ENCODE measurements at places on chromosomes 3 and 15. TPM values are rescaled to one million over a fixed set of nuclear protein-coding genes. Genes with fewer than 3 reads are reported as not detected.
A peak's percentile ranks its signal among the peaks of the same experiment; 100 is the strongest.

The DUT gene
- polyA plus RNA-seq, result 113 TPM

- DNase-seq, result peak; percentile 66
Measured at GRCh38 chr15:45635191-45635638, 386 bp downstream of the SQOR start.

DNA sequence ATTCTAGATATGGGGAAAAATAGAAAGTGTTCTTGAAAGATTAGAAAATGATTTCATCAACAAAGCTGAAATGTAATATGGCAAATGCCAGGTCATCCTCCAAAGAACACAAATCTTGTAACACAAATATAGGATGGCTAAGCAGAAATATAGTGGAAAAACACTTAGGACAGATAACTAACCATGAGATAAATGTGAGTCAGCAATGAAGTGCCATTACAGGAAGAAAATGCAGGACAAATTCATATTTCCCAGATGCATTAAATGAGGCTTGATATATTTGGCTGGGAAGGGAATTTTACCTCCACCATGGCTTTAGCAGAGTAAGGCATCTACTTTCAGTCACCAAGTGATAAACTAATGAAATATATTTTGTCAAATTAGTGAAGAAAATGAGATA, 92.8 kb upstream of the SEMA6D start:
- no peak for DNase-seq

- no peak for DNase-seq
Measured at GRCh38 chr3:146803745-146804144, 198.6 kb upstream of the PLSCR5 start.

GRCh38 chr3:197329382-197329781, 31.0 kb upstream of the DLG1 start:
- DNase-seq, result no peak

The ARL6IP5 gene
- polyA plus RNA-seq, result 278 TPM

- no peak for DNase-seq
Measured at GRCh38 chr3:167668651-167669050, 14.9 kb upstream of the WDR49 start.

The THSD4 gene
- not detected for polyA plus RNA-seq

The FSIP1 gene
- 0.27 TPM for polyA plus RNA-seq

DNA sequence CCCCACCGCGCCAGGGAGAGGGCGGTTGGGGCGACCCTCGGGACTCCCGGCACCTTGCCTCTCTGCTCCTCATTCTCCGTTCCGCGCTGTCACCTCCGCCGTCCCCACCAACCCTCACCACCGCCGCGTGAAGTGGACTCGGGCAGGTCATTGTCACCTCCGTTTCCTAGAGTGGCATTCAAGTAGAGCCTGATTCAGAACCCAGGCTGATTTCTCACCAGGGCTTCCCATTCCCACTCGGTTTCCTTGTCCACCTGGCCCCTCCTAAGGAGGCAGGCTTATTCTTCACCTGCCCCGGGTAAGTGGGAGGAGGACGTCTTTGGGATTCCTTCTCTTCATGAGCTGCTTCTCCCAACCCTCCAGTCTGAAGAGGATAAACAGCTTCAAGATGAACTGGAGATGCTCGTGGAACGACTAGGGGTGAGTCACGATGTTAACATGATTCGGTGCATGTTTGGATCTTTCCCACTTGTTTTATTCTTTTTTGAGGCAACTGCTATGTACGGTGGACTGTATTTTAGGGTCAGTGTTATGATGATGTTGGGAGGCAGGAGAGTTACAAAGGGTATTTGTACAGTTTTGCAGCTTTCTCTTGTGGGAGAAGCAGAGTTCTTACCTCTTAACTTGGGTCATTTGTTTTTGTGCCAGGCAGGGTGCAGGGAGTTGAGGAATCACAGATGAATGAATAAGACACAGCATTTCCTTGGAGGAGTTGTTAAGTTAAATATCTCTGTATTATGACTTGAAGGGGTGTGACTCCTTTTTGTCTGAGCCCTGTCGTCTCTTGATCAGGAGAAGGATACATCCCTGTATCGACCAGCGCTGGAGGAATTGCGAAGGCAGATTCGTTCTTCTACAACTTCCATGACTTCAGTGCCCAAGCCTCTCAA, 692 bp downstream of the PSMD2 start:
- no peak for DNase-seq

The SPTSSB gene
- polyA plus RNA-seq, result not detected

The PRSS50 gene
- not detected for polyA plus RNA-seq

The THRB gene
- 0.38 TPM for polyA plus RNA-seq

- DNase-seq, result no peak
Measured at GRCh38 chr15:72197460-72198355, at the start of gene GRAMD2A. GRAMD2A (minus strand) TSS chr15:72197787.

DNA sequence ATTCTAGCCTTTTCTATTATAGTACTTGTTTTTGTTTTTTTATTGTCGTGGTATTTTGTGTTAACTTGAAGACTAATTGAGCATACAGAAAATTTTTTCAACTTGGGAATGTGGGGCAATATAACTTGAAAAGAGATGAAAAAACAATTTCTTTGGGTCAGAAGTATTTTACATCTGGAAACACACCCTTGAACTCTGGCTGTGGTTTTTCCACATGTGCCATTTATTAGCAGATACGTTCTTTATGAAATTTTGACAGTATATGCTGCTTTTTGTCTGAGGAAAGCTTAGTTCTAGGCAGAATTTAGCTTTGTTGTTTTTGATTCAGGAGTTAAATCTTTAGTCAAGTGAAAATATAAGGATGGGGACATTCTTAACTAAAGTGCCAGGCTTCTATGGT, 44.7 kb downstream of the TCF12 start:
- DNase-seq, result no peak

DNA sequence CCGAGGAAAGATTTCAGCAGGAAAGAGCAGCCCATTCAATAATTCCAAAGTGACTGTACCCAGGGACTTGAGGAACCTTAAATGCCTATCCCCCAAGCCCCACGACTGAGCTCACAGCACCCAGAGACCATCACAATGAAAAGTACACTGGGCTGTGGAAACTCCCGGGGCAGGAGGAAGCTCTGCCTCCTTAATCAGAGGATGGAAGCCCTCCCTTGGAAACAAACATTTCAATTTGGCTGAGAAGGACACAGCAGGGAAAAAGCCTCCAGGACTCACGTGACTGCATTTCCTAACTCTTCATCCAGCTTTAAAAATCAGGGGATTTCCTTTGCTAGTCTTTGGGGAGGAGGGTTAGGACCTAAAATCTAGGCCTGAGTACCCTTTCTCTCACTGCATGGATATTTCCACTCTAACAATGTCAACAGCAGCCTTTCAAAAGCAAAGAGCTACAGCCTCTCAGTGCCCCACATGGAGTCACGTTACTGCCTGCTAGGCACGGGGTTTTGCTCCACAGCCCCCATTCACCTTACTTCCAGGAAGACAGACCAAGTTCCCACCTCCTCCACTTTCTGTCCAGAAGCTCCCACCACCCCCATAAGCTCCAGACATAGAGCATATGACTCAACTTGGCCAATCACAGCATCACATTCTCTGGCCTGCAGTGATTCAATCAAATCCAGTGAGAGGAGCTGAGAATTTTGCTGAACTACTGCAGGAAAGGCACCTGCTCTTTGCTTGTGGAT, 68.9 kb upstream of the WNT5A start:
- DNase-seq, result no peak

The PRRT3 gene
- 0.55 TPM for polyA plus RNA-seq

The ARID3B gene
- polyA plus RNA-seq, result 10.0 TPM

- peak; percentile 44 for DNase-seq
Measured at GRCh38 chr3:151382671-151383070, 1.9 kb downstream of the P2RY12 start.

DNA sequence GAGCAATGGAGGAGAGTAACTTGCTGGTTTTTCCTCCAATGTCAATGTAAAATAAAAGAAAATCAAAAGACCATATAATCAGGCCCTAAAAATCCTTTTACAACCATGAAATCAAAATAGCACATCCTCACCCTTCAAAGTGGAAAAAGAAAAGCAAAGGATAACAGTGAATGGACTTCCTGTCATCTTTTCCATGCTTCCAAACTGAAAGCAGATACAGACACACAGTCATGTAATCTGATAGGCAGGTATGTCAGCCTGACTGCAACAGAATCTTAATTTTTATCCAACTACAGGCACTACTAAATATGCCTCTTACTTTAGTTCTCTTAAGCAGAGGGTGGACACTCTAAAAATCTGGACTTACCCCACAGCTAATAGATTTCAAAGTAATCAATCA, 27.8 kb upstream of the IGDCC4 start:
- no peak for DNase-seq

The FAM81A gene
- polyA plus RNA-seq, result 12.4 TPM

GRCh38 chr3:64331605-64332004, 106.3 kb upstream of the PRICKLE2 start:
- no peak for DNase-seq

The DCBLD2 gene
- 0.27 TPM for polyA plus RNA-seq

DNA sequence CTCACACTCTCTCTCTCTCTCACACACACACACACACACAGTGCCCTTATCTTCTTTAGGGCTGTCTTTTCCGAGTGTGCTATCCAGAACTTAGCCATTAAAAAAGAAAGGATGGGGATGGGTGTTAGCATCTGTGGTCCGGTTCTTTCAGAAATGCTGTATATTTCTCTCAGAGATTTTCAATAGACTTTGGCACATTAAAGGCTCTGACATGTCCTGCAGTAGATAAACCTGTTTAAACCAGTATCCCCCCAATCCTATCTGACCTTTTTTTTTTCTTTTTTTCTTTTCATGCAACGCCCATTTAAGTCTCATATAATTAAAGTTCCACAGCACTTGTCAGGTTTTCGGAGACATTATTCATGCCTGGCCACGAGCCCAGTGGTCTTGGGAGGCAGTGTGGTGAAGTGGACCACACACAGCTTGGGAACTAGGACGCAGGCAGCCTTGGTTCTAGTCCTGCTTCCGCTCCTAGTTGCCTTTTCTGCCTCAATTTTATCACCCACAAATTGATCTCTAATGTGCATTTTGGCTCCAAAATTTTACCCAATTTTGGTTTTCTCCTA, 13.3 kb downstream of the CAV3 start:
- no peak for DNase-seq

- no peak for DNase-seq
Measured at GRCh38 chr3:58588030-58588614, 10.9 kb upstream of the FAM107A start.

DNA sequence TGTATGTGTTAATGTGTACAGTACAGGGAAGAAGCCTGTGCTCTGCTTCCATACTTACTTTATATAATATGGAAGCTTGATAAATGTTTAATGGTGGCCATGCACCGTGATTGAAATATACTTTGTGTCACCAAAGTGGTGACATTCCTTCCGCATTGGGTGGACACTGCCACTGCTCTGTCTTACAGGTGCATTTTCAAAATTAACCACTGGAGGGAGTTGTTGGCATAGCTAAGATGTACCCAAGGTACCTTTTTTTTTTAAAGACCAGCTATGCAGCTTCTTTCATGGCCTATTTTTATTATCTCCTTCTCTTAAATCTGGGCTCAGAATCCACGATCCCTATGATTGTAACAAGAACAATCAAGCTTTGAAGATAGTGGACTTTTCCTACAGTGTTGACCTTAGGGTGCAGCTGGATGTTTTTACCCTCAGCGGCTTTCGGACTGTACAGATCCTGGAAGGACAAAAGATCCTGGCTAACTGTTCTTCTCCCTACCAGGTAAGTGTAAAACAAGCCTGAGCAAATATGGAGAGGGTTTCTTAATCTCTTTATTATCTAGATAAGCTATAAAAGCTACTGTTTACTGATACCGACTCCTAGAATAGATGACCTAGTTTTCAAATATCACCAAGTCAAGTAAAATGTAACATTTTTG, 21.6 kb upstream of the PAK6 start:
- DNase-seq, result peak; percentile 66

The SH2D7 gene
- not detected for polyA plus RNA-seq

- DNase-seq, result no peak
Measured at GRCh38 chr3:158057666-158058065, 48.6 kb downstream of the SHOX2 start.

The CPN2 gene
- polyA plus RNA-seq, result not detected

GRCh38 chr3:46835491-46835890, 27.8 kb downstream of the MYL3 start:
- no peak for DNase-seq

- no peak for DNase-seq
Measured at GRCh38 chr3:124775877-124776276, 45.6 kb downstream of the UMPS start.

DNA sequence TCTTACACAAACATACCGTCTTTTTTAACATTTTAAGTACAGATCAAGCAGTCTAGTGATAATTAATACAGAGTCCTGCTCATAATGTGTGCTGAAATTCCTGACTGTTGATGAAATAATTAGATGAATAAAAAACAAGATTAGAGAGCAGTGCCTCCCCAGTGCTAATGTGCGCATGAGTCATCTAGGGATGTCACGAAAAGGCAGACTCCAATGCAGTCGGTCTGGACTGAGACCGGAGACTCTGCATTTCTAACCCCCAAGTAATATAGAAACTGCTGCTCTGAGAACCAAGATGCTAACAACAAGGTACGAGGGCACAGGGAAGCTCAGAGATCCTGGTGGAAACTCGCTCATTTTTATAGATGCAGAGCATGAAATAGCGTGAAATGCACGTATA, 61.4 kb downstream of the COL8A1 start:
- no peak for DNase-seq

- DNase-seq, result no peak
Measured at GRCh38 chr3:63048367-63049326, 173.4 kb upstream of the CADPS start.

GRCh38 chr3:174675406-174675805, 183.7 kb upstream of the NAALADL2 start:
- DNase-seq, result no peak

- no peak for DNase-seq
Measured at GRCh38 chr3:72086042-72086742, 301.2 kb upstream of the PROK2 start.

- no peak for DNase-seq
Measured at GRCh38 chr15:56495053-56495452, 30.1 kb upstream of the MNS1 start.

GRCh38 chr3:177146646-177147045, 50.6 kb downstream of the TBL1XR1 start:
- DNase-seq, result no peak

The UBL7 gene
- 135 TPM for polyA plus RNA-seq

The AQP9 gene
- 0.12 TPM for polyA plus RNA-seq

DNA sequence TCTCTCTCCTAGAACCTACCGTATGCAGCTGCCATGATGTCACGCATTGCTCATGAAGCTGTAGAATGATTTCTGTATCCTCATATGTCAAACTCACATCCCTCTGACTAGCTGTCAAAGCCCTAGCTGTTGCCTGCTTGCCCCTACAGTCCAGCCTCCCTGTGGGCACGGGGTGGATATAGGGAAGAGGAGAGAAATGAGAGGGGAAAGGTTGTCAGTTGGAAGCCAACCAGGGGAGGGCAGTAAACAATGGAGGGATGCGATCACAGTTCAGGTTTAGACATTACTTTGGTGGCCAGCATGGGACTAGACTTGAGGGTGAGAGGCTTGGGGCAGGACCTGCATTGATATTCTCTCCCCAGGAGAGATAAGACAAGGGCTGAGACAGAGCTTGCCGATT, 1.7 kb upstream of the HDGFL3 start:
- no peak for DNase-seq

DNA sequence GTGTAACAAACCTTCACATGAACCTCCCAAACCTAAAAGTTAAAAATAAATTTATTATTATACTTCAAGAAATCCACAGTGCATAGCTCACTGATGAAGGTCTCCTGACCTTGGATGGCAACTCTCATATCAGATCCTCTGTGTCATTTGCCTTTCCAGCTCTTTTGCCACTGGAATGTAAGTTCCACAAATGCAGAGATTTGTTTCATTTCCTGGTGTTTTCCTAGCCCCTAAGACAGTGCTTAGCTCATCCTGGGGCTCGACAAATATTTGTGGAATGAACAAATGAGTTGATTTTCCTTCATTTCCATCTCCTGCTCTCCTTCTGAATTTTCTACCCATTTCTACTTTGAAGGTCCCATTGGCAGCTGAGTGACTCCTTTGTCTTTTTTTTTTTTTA, 56.0 kb downstream of the FRMD4B start:
- DNase-seq, result no peak

The SLC22A14 gene
- not detected for polyA plus RNA-seq
